ENCODE measurements at places on chromosomes 13 and 19.

GRCh38 chr19:51337861-51338562, 3.9 kb downstream of the VSIG10L start:
- DNase-seq = no peak

DNA sequence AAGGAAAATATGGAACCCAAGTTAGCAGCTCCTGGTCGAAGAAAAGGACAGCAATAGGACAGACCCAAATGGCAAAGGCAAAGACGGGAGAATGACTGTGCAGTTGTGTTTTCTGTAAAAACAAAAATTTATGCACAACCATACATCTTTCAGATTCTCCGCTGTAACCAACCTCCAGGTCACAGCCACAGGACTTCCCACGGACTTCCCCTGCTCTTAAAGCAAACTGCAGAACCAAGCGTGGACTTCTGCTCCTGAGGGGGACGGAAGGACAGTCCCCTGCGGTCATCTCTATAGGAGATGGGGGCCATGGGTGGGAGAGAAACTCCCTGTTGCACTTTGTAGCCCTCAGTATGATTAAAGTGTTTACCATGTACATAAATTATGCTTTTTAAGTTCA, 2.5 kb downstream of the GRTP1 start:
- no peak for DNase-seq

DNA sequence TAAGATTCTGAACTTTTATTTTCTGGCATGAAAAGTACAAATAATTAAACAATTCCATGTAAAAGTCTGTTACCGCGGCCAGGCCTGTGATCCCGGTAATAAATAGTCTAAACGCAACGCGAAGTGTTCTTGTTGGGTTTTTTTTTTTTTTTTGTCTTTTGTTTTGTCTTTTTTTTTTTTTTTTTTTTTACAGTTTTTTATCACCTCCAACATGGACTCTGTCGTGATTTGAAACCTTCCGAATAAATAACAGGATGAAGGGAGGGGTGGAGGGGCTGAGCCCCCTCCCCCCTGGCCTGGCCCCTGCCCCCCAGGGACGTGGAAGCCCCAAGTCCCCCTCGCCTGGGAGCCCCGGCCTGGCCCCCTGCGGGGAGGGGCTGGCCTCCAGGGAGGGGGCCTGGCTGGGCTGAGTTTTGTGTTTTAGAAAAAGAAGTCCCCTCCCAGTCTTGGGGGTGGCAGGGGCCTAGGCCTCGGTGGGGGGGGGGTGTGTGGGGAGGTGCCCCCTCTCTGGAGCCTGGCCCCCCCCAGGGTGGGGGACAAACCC, 16.0 kb downstream of the PRKCSH start:
- DNase-seq = no peak

- DNase-seq = no peak
Observed at GRCh38 chr13:37618554-37618953, 20.0 kb upstream of the POSTN start.

GRCh38 chr13:109415057-109415456, 371.3 kb downstream of the IRS2 start:
- DNase-seq = no peak

- no peak for DNase-seq
Observed at GRCh38 chr13:37598597-37598996, at the start of gene POSTN. POSTN (minus strand) TSS chr13:37598768; CDS start chr13:37598726, 42 bp downstream.

- DNase-seq = no peak
Observed at GRCh38 chr13:23915308-23915707, 18.0 kb upstream of the C1QTNF9B start.

DNA sequence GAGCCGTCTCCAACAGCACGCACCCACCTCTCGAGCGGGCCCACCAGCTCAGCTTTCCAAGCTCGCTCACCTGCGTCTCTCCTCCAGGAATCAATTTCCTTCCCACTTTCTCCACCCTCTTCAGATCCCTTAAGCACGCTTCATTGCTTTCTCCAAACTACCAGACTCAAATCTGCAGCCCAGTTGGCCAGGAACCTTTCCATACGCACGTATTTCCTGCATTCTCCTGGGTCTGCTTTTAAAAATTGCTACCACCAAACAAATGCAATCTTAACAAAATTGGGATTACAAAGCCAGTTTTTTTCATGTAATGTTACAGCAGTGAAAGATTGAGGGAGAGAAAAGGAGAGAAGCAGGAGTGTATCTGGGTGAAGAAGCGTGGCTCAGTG, 1.5 kb downstream of the ENOX1 start:
- no peak for DNase-seq

DNA sequence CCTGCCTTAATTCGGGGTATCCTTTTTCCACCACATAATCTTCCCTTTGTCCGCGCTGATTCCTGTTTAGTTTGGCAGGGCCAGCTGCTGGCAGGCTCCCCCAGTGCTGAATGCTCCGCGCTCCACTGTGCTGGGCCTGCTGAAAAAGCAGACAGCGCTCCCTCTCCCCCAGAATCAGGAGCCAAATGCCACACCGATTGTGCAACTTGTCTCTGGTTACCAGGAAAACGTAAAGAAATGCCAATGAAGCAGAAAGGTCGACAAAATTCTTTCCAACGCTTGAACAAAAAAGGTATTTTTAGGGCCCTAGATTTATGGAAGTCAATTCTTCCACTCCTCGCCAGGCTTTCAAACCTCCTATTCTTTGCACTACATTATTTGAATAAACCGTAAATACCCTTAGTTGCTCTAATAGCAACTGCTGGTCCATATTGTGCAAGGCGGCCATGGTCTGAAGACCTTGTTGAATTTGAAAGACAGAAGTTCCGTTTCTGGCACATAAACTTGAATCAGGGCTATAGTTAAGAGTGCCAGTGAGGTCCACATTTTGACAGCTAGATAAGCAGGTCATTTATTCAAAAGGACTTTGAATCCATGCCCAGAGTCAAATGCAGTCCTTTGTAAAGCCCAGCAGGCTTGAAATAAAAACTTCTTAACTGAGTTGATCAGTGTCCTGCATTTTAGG, 206.7 kb upstream of the RFC3 start:
- DNase-seq = no peak

DNA sequence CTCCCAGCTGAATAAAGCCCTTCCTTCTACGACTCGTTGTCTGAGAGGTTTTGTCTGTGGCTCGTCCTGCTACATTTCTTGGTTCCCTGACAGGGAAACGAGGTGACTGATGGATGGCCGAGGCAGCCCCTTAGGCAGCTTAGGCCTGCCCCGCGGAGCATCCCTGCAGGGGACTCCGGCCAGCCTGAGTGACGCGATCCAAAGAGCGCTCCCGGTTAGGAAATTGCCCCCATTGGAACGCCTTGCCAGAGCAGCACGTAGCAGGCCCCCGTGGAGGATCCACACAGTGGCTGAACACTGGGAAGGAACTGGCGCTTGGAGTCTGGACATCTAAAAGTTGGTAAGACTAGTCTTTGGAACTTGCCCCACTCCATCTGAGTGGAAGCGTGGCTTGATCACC, 296.8 kb upstream of the SGCG start:
- DNase-seq = no peak

- peak; percentile 97 for DNase-seq
Observed at GRCh38 chr19:49664171-49665035, 1.3 kb downstream of the IRF3 start.

DNA sequence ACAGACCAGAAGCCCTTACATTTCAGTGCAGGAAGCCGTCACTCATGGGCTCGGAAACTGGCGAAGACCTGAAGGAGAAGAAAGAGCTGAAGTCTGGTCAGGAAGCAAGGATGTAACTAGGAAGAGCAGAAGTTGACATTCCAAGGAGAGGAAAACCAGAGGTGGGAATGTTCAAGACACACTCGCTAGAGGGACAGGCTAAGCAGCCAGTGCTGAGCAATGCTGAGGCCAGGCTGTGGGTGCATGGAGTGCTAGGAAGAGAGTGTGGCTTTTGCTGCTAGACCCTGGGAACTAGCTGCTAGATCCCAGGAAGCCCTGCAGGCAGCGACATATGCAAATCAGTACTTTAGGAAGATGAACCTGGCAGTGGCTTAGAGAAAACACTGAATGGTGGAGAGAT, 12.1 kb upstream of the URAD start:
- DNase-seq = no peak

DNA sequence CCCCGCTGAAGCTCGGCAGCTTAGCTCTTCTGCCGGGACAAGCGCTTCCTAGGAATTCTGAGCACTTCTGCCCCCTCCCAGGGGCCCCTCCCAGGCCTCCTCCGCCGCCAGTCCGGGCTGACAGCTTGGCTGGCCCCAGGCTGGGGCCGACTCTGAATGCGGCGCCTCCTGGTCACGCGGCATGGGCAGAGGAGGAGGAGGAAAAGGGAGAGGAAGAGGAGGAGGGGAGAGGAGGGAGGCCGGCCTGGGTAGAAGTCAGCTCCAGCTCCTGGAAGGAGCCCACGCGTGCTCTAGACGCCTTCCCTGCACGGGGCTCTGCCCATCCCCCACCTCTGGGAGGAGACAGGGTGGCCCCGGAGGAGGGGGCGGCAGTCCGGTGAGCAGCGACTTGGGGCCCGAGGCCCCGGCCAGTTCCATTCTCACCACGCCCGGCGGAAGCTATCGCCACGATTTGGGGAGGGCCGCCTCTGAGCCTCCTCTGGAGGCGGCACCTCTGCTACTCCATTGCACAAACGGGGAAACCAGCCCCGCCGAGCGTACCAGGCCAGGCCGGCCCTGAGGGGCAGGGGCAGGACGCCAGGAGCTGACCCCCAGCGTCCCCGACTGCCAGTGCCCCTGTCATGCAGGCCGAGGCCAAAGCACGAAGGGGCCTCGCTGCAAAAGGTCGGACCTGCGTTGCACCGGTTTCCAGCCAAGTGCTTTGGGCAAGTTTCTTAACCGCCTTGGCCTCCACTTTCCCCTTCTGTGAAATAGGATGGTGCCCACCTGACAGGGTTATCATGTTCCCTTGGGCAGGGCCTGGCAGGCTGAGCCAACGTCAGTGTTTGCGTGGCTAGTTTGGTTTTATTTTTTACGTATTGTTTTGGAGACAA, 31.6 kb downstream of the CCNE1 start:
- no peak for DNase-seq

GRCh38 chr13:49497272-49497671, 1.5 kb downstream of the PHF11 start:
- DNase-seq = peak; percentile 36

GRCh38 chr13:84749126-84749525, 866.9 kb upstream of the SLITRK1 start:
- no peak for DNase-seq

- no peak for DNase-seq
Observed at GRCh38 chr13:90906554-90906953, 440.9 kb upstream of the MIR17HG start.

DNA sequence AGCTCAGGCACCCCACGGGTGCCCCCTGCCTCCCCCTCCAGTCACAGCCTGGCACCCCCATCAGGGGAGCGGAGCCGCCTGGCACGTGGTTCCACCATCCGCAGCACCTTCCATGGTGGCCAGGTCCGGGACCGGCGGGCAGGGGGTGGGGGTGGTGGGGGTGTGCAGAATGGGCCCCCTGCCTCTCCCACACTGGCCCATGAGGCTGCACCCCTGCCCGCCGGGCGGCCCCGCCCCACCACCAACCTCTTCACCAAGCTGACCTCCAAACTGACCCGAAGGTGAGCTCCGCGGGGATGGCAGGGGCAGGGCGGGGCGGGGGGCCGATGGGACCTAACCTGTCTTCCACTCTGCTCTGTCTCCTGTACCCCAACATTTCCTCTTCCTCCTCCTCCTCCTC, 25.0 kb downstream of the CKM start:
- no peak for DNase-seq

DNA sequence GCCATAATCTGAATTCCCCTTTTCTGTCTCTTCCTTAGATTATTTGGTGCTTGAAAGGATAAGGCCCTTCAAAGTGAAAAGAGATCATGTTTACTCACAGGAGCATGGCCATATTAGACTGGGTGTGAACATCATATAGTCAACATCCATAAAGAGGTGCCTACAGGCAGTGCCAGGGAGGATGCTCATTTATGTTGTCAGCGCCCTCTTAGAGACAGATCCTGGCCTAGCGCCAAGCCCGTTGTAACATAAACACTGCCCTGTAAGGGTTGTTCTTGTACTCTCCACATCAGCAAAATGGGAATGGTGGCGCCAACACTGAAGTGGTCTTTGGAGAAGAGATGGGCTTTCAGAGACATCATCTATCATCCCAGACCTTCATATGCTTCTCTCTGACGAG, 16.1 kb downstream of the PCDH8 start:
- no peak for DNase-seq

DNA sequence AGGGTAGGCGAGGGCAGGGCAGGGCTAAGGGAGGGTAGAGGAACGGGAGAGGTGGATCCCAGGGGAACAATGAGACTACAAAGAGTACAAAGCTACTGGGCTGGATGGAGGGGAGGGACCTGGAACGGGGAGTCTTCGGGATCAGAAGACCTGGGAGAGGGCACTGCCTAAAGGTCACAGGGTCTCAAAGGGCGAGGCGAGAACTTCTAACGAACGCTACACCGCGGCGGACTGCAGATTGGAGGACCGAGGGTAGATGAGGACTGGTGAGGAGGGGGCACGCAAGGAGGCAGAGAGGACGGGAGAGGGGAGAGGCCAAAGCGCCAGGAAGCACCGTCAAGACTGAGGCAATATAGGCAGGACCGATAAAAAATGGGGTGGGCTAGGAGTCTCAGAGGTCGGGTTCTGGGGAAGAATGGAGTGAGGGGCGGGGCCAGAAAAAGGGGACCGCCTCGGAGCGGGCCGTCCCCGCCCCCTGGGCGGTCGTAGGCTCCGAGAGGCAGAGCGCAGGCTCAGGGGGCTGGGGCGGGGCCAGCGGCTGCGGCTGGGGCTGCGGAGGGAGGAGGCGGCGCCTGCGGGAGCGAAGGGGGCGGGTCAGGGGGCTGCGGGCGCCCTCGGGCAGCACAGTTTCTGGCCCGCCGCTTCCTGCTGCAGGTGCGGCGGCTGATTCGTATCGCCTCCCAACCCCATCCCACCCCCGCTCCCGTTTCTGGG, 1.3 kb upstream of the KCNC3 start:
- DNase-seq = peak; percentile 93

DNA sequence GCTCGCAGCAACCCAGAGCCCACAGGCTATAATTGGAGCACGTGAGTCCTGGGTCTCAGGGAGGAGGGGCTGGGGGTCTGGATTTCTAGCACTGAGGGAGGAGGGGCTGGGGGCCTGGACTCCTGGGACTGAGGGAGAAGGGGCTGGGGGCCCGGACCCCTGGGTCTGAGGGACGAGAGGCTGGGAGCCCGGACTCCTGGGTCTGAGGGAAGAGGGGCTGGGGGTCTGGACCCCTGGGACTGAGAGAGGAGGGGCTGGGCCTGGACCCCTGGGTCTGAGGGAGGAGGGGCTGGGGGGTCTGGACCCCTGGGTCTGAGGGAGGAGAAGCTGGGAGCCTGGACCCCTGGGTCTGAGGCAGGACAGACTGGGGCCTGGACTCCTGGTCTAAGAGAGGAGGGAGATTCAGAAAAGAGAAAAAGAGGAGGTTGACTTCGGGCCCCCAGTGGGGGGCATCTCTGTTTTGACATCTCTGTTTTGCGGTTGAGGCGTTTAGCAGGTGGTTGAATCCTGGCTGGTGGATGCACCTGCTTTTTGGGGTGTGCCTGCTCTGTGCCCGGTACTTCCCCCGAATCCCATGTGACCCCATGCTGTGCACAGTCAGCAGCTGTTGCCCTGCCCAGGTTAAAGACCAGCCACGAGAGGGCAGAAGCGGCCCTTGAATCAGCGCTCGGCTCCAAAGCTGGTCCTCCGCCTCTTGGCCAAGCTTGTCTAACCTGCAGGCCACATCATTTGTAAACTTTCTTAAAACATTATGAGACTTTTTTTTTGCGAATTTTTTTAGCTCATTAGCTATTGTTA, 10.5 kb downstream of the PVR start:
- DNase-seq = peak; percentile 81

GRCh38 chr19:17264641-17264979, at the start of gene USHBP1:
USHBP1 (minus strand) TSS chr19:17264745; CDS start chr19:17264299, 446 bp downstream.
- no peak for DNase-seq

- DNase-seq = no peak
Observed at GRCh38 chr13:110307767-110308655, 927 bp downstream of the COL4A2 start.

GRCh38 chr19:17658666-17659065, 29.5 kb downstream of the UNC13A start:
- no peak for DNase-seq

- DNase-seq = no peak
Observed at GRCh38 chr13:109738298-109738746, 48.1 kb downstream of the IRS2 start.
